ENCODE measurements at places on chromosomes 1 and 21.

DNA sequence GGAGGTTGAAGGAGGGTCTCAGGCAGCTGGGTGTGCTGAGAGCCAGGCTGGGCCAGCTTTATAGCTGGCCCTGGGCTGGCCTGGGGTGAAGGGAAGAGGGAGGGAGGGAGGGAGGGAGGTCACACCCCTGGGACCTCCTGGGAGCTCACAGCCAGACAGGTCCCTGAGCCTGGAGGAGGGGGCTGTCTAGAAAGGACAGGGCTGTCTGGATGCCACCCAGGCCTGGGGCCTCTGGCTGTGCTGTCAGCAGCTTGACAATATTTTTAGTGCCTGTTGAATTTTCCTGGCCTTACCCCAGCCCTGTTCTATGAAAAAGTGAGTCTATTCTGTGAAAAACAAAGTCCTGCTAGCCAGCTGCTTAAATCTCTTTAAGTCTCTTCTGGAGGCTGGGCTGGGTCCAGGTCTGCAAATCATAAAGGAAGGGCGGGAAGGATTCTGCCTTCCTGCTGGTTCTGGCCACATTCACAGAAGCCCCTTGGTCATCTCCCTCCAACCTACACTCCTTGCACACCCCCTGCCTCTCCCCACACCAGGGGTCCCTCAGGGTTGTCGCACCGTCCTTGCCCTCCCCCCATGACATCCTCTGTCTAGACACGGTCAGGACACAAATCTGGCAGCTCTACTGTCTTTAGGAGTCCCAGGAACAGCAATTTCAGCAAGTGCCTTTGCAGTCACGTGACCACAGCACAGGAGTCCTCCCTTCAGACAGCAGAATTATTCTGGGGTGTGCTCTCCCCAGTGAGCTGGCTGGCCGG lies at the start of gene LEFTY2:
Gene LEFTY2 (minus strand): TSS at position 34 of the 755 bp plus-strand sequence. CDS start 80 bp downstream, outside the sequence.
- no peak for DNase-seq

GRCh38 chr1:77925518-77925917 lies 37.1 kb downstream of the NEXN start:
- peak; percentile 20 for DNase-seq

- DNase-seq: no peak
These were observed 3.5 kb downstream of the GPATCH2 start for GRCh38 chr1:217627431-217627830.

GRCh38 chr1:204418174-204419063 lies 6.8 kb upstream of the PPP1R15B start:
- no peak for DNase-seq

DNA sequence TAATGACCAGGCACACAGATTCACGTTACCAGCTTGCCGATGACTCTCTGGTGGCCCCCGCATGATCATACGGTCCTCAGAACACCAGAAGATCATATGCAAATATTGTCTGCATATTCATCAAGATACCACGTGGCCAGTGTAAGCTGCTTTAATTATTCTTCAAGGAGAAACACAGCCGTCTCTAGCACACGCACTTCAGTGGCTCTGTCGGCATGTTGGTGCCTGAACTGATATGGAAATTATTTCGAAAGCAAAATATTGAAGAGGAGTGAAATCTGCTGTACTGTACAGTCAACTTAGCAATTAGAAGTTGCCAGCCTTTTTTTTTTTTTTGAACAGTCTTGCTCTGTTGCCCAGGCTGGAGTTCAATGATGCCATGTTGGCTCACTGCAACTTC lies 5.9 kb upstream of the KIF26B start:
- DNase-seq: no peak

GRCh38 chr1:10932088-10932487 lies 80.4 kb upstream of the TARDBP start:
- DNase-seq: no peak

GRCh38 chr1:15364740-15365139 lies 44.9 kb upstream of the EFHD2 start:
- no peak for DNase-seq

DNA sequence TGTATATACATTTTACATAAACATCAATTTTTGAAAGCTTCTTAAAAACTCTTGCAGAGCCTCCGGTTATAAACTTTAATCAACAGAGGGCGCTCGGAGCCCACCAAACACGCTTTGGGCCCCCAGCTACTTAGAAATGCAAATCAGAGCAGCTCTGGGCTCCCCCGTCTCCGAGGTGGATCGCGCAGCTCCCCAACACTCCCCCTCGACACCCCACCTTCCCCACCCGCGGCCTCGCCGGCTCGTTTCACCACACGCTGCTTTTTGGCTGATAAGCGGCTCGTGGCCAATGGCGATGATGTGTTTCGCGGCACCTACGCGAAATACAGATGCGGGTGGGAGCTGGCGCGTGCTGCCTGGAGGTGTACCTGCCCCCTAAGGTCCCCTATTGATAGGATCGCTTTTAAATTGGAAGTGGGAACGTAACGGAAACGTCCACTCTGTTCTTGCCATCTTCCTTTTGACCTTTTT lies 1.7 kb upstream of the KIF26B start:
- DNase-seq: peak; percentile 81

DNA sequence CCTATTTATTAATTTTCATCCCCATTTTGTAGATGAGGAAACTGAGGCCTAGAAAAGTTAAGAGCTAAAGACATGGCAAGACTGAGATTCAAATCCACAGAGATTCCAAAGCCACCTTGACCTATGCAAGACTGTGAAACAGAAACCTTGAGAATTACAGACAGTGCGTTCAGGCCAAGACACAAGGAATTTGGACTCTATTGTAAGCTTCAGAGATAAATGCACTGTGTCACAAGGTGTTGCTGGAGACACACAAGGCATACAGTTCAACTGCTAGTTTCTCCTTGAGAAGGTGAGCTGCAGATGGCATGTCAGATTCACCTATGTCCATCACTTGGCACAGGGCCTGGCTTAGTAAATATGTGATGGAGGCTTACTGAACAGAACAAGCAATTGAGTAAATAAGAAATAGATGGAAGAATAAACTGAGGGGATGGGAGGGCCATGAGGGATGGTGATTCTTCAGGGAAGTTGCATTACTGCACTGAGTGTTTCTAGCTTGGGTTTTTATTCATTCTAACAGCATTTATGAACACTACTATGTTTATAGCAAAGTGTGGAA lies 215.0 kb downstream of the DAB1 start:
- DNase-seq: no peak

GRCh38 chr21:42685036-42685435 lies 31.6 kb downstream of the PDE9A start:
- no peak for DNase-seq

DNA sequence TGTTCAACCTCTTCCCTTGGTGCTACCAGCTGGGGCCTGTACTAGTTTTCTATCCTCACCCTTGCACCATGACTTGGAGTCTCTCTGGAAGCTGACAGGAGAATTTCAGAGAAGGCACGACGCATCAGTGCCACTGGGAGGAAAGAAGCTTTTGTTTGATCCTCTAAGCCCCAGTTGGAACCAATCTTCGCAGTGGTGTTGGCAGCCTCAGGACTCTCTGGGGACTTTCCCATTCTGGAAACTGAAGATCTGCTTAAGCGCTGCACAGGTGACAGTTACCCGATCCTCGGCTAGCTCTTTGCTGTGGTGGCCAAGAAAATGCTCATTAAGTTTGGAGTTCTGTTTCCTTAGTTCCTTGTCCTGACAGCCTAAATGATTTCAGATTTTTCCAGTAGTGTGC lies 222.3 kb downstream of the RHOU start:
- no peak for DNase-seq

- no peak for DNase-seq
These were observed 3.3 kb upstream of the FAM78B start for GRCh38 chr1:166170075-166170474.

- no peak for DNase-seq
These were observed 146.4 kb downstream of the SYT2 start for GRCh38 chr1:202563818-202564217.

- no peak for DNase-seq
These were observed 100.1 kb upstream of the S1PR1 start for GRCh38 chr1:101136739-101137138.

- no peak for DNase-seq
These were observed 45.2 kb downstream of the MATN1 start for GRCh38 chr1:30678209-30678608.

DNA sequence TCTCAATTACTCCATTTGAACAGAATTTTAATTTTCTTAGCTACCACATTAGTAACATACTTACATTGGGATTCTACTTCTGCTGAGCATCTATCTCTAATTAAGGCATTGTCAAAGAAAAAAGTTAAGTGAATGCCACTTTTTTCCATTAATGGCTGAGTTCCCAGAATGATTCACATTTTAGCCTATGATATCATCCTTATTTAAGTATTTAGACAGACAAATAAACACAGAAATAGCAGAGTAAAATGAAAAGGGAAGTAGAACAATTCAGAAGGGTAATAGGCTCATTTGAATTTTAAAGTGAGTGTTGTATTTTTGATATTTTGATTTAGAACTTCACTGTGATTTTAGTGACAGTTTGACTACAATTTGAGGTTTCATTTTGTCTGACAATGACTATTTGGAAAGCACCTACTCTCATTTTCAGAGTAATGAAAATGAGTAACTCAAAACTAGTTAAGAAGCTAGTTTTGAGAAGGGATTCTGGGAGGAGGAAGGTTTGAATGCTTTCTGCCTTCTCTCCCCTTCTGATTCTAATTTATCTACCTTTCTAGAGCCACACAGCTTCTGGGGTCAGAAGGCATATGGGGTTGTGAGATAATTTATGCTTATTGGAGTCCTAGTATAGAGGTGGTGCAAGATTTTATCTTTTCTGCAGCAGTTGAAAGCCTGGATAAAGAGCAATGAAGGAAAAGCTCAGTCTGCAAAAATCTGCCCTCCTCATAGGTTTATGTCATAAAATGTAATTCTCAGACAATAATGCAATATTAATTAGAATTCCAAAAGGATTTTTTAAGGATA lies 15.5 kb downstream of the LYPLAL1 start:
- DNase-seq: peak; percentile 38

GRCh38 chr1:27049607-27050006 lies 37.0 kb upstream of the TENT5B start:
- DNase-seq: no peak

GRCh38 chr1:22919341-22920025 lies 53.2 kb downstream of the LACTBL1 start:
- no peak for DNase-seq

DNA sequence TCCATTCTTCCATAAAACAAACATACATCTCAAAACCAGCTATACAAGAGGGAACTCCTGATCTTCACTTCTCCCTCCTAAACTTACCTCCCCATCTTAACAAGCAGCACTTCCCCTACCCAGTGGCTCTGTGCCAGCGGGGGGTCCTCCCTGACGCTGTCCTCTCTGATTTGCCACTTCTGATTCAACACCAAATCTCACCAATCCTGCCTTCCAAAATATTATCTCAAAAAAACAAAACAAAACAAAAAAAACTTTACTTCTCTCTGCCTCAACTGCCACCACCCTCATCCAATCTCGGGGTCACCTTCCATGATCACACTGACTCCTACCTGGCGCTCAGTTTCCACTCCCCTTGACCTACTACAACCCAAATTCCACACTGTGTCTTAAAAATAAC lies 72.8 kb downstream of the SLC45A1 start:
- no peak for DNase-seq

GRCh38 chr1:155548706-155549105 lies 13.9 kb downstream of the ASH1L start:
- no peak for DNase-seq

DNA sequence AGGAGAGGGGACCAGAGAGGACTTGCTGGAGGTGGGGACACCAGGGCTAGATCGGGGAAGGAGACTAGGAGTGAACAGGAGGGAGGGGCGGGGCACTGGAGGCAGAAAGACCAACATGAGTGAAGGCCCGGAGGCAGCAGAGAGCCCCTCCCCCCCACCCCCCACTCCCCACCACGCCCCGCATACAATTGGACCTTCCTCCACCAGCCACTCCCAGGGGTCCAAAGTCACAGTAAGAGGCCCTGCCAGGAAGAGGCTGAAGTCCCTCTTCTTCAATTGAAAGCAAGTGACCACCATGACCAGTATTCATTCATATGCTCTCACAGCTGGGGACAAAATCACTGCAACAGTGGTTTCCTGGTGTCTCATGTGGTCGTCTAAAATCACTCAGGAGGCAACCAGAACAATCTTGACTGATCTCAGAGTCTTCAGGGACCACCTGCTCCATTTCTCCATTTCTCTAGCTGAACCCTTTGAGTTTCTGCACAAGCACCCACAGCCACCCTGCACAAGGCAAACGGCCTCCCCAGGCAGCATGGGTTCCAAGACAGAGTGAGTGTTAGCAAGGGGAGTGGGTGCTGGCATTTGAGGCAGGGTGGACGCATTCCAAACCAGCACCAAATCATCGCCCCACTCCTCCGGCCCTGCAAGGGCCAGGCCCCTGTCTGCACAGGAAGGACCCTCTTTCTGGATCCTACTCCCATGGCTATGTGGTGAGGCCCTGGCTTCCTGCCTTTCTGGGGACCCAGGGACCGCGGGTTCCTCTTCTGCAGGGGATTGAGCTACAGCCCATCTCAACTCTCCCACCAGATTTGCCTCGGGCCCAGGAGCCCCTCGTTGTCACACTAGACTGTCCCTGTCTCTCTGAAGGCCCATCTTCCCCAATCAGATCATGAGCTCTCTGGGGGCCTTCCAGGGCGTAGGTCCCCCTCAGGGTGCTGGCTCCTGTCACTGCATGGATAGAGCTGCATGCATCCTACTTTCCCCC lies 17.0 kb downstream of the LAPTM5 start:
- DNase-seq: no peak

DNA sequence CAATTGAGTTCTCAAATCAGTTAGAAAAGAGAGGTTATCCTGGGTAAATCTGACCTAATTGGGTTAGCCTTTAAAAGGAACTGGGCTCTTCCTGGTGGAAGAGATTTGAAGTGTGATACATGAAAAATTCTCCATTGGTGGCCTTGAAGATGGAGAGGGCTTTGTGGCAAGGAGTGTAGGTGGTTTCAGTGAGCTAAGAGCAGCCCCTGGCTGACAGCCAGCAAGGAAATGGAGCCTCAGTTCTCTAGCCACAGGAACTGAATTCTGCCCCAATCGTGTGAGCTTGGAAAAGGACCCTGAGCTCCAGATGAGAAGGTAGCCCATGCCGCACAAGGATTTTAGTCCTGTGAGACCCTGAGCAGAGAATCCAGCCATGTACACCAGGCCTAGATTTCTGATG lies 12.7 kb upstream of the HYI start:
- DNase-seq: no peak

DNA sequence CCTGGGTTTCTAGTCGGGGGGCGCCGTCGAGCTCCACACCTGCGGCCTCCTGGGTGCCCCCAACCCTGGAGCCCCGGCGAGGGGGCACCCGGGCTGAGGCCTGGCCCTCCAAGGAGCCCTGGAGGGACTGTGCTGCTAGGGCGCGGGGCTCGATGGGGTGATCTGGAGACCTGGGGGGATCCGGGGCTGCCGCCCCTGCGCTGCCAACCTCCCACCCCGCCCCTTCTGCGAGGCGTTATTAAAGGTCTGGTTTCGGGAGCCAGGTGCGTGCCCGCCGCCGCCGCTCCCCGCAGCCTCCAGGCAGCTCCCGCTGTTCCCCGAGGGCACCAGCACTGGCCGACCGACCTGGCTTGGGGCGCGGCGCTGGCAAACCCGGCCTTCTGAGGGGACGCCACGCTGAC lies 746 bp upstream of the POFUT2 start:
- DNase-seq: no peak

Data from renal pelvis (tissue), 12 donors.